GM12865 (cell line): ENCODE measurements at places on chromosomes 1 and 21.
A peak's percentile ranks its signal among the peaks of the same experiment; 100 is the strongest.

GRCh38 chr21:37550618-37551330, 184.2 kb downstream of the DYRK1A start:
- DNase-seq = no peak

DNA sequence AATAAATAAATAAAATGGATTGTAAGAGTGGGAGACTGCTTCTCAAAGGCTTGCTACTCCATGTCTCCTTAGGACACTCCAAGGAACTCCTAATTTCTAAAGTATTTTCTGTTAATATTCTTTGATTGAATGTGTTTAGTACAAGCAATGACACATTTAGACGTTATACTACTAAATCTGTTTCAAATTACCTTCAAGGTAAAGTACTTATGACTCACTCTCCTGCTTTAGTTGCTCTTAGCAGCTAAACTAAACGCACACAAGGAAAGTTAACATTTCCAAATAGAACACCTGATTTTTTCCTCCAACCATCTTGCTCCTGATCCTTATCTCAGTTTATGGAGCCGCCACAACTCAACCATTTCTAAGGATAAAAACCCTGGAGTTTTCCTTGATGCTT, 969.8 kb upstream of the ADGRL4 start:
- no peak for DNase-seq

- peak; percentile 77 for DNase-seq
These were observed 3.9 kb upstream of the CD1C start for GRCh38 chr1:158285756-158286241.

- no peak for DNase-seq
These were observed 18.5 kb downstream of the WLS start for GRCh38 chr1:68213843-68214242.

DNA sequence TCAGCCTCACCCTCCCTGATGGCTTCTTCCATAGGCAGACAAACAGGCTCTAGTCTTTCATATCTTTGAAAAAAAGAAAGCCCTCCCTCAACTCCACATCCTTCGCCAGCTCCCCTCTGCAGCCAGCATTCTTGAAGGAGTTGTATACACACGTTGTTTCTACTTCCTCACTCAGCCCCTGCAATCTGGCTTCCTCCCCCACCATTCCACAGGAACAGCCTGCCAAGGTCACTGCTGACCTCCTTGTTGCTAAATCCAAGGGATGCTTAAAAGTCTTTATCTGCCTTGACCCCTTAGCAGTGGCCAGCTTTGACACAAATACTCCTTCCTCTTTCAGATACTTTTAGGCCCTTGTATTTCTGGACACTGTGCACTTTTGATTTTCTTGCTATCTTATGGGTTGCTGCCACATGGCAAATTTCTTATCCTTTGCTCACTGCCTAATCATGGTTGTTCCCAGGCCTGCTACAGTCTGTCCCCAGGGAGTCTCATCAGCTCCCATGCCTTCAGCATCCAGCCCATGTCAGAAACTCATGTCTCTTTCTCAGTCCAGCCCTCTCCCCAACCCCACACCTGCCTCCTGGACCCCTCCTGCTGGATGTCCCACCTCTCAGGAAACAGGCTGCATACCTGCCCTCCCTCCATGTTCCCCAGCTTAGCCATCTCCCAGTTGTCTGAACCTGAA, 8.3 kb downstream of the FAM229A start:
- DNase-seq = no peak

DNA sequence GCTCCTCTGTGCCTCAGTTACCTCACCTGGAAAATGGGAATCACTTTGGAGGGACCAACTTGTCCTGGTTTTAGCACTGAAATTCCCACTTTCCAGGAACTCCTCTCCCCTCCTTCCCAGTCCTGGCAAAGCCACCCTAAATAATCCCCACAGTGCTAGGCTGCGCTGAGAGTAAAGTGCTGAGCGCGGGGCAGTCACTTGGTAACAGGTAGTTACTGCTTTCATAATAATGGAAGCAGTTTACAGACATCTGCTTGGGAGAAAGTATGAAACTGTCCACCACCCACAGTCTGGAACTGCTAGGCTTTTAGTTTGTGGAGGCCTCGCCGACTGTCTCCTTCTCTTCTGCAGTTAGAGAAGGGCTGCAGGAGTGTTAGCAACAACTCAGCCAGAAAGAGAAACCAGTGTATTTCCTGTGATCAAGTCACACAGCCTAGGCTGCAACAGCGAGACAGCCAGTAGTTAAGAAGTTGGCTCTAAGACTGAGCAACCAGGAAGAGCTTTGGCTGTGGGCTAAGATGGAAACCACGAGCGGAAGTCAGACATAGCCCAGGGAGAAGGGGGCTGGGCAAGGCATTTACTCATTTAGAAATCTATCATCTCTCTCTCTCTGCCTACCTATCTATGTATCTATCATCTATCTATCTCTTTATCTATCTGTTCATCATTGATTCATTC, 30.8 kb upstream of the ABCG1 start:
- peak; percentile 94 for DNase-seq

DNA sequence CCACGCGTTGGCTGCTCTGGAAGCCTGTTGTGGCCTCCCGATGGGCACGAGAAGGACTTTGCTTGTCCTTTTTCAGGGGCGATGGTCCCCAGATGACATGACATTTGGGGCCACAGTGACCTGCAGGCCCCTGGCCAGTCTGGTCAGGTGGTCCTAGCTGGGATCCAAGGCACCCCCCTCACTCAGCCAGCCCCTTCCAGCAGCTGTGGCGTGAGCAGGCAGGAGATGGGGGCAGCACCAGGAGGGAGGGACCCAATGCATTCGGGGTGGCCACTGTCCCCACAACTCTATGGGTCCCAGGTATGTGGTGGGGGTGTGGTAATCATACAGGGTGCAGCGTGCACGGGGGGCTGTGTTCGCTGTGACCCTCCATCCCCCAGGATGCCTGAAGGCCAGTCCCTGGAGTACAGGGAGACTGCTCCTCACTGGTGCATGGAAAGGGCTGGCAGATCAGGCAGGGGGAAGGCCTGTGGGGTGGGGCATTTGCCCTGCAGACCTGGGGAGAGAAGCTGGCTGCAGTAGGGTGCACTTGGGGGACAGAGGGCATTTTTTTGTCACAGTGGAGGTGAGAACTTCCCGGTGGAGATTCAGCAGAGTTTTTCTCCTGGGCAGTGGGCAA, 31.7 kb downstream of the WNT3A start:
- no peak for DNase-seq

GRCh38 chr1:204563307-204563706, 47.1 kb downstream of the MDM4 start:
- DNase-seq = no peak

GRCh38 chr1:165129568-165130164, 226.8 kb downstream of the LMX1A start:
- DNase-seq = peak; percentile 56

- no peak for DNase-seq
These were observed 242.5 kb downstream of the RERE start for GRCh38 chr1:8574985-8575384.

GRCh38 chr1:151905070-151905442, 4.3 kb downstream of the THEM4 start:
- no peak for DNase-seq

DNA sequence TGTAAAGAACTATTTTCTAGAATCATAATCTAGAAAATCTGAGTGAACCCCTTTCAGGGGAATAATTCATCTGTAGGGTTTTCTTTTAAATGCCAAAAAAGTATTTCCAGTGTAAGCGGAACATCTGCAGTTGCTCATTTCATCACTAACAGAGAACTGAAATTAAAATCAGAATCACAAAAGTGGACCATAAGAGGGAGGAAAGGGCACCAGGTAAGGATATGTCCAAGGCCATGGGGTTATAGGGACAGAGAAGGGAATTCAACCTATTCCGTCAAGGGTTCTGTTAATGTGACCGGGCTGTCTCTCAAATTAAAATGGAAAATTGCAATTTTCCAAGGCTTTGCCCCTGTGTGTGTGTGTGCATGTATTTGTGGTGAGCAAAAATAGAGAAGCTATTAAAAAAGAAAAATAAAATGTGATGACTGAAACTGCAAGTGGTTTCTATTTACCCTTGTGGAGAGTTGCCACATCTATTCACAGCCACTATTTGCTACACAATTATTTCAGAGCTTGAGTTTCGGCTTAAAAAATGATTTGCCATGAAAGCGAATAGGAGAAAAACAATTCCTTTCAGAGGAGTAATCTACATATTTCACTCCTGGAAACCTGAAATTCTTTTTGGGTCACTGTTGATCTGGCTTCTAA, 53.1 kb downstream of the APP start:
- DNase-seq = peak; percentile 32

DNA sequence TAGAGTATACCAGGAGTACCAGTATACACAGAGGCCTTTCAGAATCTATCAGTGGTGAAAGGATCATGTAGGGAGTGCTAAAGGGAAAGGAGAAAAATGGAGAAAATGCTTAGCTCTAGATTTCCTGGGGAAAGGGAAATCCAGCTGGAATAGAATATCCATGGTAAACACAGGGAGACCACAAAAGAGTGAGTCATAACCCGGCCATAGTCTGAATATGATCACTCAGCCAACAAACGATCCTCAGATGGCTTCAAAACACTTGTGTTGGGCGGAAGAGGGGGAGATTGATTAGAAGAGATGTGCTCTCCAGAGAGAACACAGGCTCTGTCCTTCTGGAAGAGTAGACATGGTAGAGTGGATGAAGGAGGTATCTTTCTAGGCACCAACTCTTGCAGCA, 180.6 kb downstream of the PAPPA2 start:
- DNase-seq = no peak

DNA sequence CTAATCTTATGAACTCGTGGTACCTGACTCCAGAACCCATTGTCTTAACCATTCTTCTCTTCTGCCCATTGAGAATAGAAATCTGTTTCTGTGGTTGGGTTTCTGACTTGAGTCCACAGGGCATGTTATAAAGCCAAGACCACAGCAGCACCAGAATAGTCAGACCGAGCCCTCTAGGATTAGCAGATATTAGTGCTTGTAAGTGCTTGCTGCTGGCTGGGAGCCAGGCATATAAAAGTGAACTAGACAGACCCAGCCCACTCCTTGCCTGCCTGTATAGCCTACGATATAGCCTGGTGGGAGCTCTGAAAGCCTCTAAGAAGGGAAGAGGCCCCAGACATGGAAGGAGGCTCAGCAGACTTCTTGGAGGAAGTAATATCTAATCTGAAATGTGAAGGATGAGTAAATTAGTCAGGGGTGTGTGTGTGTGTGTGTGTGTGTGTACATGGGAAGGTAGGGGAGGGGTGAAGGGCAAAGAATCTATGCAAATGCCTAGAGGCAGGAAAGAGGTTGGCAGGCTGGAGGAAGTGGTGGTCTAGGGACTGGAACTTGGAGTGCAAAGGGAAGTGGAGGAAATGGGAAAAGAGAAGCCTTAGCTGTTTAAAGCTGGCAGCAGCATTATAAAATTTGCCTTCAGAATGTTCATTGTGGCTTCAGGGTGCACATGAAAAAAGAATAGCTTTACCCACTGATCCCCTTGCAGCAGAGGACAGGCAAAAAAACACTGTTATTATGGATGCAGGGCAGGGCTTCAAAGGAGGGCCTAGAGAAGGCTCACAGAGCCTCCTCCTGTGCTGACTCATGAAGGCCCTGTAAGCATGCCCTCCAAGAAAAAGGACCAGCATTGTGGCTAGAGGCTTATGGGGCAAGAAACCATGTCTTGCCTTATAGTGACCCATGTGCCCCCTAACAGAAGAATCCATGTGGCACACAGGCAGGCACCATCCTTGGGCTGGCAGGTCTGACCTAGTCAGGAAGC, 169.2 kb downstream of the LMX1A start:
- no peak for DNase-seq

GRCh38 chr1:119184972-119185371, 44.5 kb upstream of the WARS2 start:
- no peak for DNase-seq

DNA sequence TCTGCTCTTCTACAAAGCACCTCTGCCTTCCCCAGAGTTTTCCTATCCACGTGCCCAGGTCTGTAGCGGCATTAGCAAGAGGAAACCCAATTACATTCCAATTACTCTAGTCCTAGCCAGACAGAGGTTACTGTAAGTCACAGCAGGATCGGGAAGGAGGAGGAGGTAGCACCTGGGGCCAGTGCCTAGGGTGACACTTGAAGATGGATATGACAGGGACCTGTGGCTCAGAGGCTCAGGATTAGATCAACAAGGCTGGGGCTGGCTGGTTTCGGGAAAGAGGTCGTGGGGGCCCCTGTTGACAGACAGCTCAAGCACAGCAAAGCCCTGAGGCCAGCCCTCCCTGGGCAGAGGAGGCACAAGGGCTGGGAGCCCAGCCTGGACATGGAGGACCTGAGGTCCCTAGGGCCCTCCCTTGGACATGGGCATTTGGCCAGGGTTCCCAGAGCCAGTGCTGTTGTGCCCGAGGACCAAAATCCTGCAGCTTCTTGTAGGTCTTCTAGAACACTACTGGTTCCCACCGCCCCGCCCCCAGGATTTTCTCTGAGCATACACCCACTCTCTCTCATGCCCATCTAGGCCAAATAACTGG, 3.0 kb upstream of the HCRTR1 start:
- DNase-seq = no peak
